ENCODE measurements at places on chromosomes 4 and X.

GRCh38 chrX:19599253-19599652 is 83.9 kb upstream of the MAP3K15 start:
- no peak for DNase-seq

DNA sequence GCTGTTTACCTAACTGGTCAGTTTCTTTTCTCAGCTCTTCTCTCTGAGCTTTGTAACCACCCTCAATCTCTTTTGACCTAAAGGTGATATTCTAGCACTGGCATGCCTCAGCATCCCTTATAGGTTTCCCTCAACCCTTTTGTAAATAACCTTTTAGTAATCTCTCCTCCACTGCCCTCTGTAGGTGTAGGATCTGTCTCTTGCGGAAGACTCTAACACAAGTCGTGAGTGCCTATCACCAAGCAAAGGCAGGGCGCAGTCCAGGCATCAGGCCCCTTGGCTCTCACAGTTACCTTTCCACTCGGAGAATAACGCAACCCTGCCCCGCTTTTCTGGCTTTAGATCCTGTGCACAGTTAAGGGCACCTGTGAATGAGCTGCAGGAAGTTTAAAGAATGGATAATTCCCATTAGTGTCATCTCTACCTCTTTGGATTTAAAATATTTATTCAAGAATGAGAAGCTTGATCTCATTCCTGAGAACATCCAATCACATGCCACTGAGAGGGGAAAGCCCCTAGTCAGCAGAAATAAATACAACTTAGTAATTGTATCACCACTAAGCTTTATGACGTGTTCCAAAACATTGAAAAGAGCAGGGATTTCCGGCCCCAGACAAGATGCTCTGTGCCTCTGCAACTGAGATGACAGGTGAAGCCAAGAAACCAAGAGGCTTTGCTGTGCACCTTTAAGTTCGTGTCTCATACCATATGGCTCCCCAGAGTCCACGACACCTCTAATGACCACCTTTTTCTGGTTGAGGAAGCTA is 58.8 kb downstream of the SPINK2 start:
- DNase-seq = no peak

DNA sequence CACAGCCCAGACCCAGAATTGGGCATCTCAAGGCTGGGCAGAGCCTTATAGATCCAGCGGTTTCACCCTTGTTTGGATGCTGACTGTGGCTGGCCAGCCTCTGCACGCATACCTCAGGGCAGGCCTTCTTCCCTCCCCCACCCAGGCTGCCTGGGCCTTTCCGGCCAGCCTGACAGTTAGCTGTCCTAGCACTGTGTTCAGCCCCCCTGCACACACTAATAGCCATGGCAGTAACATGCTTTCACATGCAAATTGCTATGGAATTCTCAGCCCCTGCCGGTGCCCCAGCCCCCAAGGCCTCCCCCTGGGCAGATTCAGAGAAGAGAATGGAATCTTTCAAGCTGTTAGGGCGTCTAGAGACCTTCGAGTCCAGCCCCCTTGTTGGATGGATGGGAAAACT is 17.7 kb downstream of the EFNB1 start:
- DNase-seq = no peak

GRCh38 chr4:10524196-10524833 is 67.1 kb upstream of the ZNF518B start:
- DNase-seq = no peak

DNA sequence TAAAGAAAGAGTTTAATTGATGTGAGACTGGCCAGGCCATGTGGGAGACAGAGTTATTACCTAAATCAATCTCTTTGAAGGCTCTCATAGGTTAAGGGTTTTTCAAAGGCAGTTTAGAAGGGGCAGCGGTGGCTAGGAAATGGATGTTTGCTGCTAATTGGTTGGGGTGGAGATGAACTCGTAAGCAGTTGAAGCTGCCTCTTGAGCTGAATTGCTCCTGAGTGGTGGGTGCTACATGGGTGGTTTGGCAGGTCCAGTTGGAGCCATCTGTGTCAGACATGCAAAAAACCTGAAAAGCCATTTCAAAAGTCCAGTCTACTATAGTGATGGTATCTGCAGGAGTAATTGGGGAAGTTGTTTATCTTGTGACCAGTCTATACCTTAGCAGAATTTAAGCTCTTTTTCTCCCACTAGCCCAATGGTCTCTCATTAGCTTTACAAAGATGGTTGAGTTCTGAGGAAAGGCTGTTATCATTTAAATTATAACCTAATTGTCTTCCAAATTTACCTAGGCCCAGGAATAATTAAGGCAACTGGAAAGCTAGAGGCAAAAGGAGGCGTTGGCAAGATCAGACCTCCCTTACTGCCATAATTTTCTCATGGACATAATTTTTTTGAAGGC is 762.4 kb upstream of the FRG1 start:
- no peak for DNase-seq
